Stimulated activated CD4-positive, alpha-beta T cell treated with anti-CD3 and anti-CD28 coated beads, TNF-alpha, amount 100 ng/mL, for 24 hours (primary cell): ENCODE measurements at places on chromosomes 11 and 22.

GRCh38 chr11:57484141-57484710, 23.9 kb downstream of the RTN4RL2 start:
- DNase-seq, result no peak

DNA sequence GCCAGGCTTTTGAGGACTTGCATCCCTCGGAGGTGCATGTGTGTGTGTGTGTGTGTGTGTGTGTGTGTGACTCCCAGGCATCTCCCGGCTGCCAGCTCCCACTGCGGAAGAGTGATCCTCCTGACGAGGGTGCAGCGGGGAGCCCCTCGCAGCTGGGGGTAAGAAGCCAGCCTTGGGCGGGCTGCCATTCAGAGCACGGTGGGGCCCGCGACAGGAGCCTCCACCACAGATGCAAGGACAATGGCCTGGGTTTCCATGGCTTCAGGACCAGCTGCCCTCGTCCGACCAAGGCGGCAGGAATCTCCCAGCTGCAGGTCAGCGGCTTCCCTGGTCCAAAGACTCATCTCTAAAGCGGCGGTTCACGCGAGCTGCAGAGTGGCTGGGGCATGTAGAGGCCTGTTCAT, 908.5 kb downstream of the BRD1 start:
- DNase-seq, result no peak

GRCh38 chr22:38257181-38257580, 15.6 kb downstream of the TMEM184B start:
- no peak for DNase-seq

GRCh38 chr22:31958625-31959239, 14.4 kb downstream of the YWHAH start:
- DNase-seq, result no peak

DNA sequence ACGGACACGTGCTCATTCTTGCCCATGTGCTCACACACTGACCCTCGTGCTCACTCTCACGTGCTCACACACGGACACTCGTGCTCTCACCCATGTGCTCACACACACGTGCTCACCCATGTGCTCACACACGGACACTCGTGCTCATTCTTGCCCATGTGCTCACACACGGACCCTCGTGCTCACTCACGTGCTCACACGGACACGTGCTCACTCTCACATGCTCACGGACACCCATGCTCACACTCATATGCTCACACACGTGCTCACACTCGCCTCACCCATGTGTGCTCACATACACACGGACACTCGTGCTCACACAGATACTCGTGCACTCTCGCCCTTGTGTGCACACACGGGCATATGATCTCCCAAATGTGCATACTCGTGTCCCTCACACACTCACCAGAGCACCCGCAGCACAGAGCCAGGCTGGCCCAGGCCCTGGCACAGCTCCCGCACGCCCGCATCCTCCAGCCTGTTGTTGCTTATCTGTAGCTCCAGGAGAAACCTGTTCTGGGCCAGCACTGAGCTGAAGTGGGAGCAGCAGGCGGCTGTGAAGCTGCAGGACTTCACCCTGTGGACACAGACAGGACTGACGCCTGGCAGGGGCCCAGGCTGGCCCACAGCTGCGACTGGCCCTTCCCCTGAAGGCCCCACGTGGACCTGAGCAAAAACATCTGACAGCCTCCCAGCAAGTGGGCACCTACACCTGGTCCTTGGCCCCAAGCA, 9.3 kb downstream of the RNH1 start:
- DNase-seq, result no peak

- no peak for DNase-seq
Measured at GRCh38 chr11:33978376-33978775, 73.2 kb upstream of the CAPRIN1 start.

DNA sequence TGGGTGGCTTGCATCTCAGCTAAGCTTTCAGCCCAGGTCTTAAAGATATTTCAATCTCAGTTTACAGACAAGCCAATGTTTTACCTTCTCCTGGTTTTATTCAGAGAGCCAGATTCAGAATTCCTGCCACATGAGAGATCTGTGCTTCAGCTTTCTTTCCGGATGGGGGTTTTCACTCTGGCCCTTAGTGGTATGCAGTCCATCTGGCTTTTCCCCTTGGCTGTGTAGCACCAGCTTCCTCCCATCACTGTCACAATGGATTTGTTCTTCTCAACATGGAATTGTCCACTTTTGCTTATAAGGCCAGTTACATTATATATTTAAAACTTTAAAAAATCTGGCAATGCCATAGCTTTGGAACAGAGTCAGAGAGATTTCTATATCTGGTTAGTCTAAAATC, 303.9 kb downstream of the ETS1 start:
- no peak for DNase-seq

DNA sequence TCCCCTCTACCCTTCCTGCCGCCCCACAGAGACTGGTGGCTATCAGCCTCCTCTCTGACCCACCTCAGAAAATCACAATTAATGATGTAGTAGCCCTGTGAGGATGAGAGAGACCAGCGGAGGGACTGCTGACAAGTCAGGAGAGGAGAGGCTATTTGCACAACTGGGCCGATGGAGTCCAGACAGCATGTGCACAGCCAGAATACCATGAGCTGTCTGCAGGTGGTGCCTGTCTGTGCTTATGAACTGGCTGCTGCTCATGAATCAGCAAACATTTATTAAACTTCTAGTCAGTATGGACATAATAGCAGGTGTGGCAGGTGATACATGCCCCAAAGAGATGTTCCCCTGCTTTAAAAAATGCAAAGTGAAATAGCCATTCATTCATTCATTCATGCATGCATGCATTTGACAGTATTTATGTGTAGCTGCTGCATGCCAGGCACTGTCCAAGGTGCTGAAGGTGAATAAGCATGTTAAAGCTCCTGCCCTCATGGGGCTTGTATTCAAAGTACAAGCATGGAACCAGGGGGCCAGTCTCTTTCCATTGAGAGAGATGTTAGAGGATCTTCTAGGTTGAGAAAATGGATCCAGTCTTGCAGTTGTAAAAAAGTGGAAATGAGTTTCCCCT, 141.3 kb downstream of the GRIK4 start:
- DNase-seq, result no peak

- DNase-seq, result no peak
Measured at GRCh38 chr11:131653260-131653659, 282.8 kb downstream of the NTM start.

- DNase-seq, result no peak
Measured at GRCh38 chr11:15308840-15309239, 194.1 kb downstream of the INSC start.

GRCh38 chr11:116931206-116931953, 94.0 kb upstream of the APOA1 start:
- DNase-seq, result no peak

DNA sequence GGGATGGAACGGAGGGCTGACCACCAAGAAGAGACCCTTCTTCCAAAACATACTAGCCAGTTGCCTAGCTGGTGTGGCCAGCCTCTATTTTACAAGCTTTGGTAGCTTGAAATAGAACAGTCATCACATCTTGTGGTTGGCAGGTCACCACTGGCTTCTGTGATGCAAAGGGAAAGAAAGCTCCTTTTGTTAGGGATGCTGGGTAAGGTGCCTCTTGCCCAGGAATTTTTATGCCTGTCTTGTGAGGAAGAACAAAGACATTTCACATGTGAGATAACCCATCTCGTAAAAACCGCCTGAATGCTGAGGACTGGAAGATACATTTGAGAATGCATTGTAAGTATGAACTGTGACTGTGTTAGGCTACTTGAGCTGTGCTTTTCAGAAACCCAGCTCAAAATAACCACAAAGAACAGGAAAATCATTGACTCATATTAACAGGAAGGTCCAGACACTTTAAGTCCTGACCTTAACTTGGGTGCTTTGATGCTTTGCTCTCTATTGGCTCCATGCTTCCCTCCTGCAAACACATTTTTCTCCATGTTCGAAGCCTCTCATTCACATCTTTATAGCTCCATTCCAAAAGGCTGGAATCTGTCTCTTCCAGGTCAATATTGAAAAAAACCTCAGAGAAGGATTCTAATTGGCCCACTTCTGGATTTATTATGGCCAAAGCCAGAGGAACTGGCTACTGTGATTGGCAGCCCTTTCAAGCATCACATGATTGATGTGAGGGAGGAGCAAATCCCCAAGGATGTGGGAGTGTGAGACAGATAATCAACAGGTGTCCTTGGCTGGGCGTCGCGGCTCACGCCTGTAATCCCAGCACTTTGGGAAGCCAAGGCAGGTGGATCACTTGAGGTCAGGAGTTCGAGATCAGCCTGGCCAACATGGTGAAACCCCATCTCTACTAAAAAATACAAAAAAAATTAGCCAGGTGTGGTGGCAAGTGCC, 53.9 kb downstream of the MICAL2 start:
- no peak for DNase-seq

DNA sequence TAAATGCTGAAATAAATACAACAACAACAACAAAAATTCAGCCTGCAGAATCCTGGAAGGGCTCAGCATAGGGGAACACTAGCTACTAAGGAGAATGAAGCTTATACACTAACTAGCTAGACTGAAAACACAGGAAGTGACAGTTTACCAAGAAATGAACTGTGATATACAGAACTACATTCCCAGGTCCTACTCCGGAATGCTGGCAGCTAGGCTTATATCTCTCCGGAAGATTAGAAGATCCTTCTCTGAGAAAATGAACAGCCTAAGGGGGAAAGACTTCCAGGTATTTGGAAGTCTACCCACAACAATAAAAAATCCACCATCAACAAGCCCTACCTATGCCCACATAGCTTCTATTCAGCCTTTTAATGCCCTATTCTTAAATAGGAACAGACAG, 31.0 kb downstream of the CCDC34 start:
- no peak for DNase-seq

- DNase-seq, result no peak
Measured at GRCh38 chr11:121930004-121930965, 185.7 kb downstream of the BLID start.

DNA sequence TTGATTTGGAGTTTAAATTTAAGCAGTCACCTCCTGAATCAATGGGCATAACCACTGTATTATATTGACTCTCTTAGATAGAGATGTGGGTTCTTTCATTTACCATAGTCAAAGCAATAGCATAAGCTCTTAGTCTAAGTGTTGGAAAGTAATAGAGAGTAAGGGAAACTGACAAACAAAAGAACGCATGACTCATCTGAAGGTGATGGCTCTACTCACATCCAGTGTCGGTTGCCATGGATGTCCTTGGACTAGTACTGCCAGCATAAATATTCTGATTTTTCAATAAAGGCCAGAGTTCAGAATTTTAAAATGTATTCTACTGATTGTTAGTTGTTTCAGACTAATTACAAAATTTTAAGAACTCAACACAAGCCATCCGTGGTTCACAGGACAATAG, 444.9 kb upstream of the DDI1 start:
- no peak for DNase-seq
